ENCODE measurements at places on chromosomes 11 and 22.
A peak's percentile ranks its signal among the peaks of the same experiment; 100 is the strongest.

DNA sequence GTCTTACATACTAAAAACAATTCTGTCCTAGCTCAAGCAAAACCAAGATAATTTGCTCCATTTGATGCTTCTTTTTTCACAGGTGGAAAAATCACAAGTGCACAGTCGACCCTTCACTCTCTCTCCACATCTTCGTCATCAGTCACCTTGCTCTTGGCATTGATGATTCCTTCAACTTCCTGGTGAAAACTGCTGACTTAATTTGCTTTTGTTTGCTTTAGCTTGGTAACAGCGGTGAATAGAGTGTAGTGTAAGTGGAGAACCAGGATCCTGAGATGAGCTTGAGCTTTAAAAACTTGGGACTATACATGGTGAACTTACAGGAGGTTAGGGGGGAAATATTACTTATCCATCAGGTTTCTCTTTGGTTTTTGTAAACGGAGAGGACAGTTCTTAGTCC, 331.1 kb upstream of the ARHGAP42 start:
- no peak for DNase-seq

GRCh38 chr11:3195251-3196160, 23.1 kb downstream of the MRGPRG start:
- no peak for DNase-seq

DNA sequence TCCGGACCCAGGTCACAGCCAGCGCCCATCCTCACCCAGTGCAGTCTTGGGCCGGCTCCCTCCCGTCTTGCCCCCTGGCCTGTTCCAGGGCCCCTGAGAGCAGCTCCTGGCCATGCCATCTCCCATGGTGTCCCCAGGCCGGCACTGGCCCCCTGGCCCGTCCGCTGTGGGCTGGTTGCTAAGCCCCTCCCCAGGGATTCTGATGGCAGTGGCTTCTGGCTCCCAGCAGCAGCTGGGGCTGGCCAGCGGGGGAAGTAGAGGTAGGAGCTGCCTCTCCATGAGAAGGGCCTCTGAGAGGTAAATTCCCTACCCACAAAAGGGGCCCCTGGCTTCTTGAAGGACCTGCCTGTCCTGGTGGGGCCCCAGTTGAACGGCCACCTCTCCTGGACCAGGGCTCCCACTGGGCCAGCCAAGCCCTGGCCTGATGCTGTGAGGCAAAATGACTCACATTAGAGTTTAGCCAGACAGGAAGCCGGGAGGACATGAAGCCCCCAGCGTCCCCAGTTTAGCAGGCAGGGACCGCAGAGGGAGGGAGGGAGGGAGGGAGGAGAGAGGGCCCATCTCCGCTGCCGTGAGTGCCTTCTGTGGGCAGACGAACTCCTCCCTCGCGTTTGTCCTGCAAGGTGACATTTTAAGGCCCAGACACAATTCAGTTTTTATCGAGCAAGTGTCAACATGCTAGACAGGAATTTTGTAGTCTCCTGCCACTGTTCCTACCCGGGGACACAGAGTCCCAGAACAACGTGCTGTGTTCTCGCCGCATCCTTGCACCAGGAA, 32.9 kb upstream of the GAL start:
- DNase-seq = no peak

DNA sequence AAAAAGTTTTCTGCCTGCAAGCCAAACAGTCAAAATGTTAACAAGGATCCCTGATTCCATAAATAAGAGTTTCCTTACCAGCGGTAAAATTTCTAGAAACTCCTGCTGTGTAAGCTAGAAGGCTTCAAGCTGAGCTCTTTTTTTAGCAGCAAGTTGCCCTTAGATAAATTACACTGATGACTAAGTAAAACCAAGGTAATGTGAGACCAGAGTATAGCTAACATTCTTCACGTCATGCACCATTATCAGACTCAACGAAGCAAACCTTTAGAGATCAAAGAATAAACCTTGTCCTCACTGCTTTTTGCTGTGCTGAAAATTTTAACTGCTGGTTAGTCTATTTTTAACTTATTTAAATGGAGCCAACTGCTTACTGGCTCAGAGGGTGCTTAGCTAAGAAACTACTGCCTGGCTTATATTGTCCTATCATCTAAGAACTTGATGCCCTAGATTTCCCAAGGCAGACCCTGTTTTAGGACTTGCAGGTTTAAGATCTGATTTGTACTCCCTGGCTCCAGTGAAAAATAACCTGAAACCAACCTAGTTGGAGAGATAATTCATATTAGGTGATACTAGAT, 900.7 kb downstream of the JRKL start:
- DNase-seq = no peak

GRCh38 chr11:96388891-96389719, 607 bp downstream of the CCDC82 start:
- DNase-seq = no peak

- DNase-seq = no peak
Observed at GRCh38 chr22:34841331-34841771, 224.6 kb upstream of the ISX start.

DNA sequence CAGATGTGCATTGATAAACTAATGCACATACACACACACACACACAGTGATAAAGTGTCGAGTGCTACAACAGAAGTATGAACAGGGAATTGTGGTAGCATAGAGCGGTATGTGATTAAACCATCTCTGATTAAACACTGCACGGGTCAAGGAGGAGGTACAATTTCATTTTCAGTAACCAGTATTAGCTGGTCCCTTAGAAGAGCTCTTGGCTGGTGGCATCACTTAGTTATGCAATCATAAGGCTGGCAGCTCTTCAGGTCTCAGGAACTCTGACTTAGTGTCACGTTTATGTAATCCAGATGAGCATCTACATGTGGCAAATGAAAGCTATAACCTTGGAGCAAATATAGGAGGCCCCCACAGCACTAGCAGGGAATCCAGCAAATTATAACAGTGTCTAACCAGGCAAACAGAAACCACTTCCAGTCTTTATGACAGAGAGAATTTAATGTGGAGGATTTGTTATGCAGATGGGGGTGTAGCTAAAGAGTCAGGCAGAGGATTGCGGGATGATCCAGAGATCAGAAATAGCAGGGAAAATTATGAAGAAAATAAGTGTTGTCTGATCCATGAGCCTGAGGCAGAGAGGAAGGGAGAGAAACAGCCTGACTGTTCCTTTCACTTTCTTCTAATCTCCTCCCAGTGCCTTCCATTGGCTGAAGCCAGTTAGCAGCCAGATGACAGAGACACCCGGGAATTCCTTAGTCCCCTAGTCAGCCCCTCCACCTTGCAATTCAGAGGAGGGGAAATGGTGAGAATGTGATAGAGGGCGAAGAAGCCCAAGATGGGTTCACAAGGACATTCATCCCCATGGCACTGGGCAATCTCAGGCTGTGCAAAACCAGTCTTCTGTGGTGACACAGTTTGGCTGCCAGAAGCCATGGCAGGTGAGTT, 533.1 kb upstream of the TENM4 start:
- no peak for DNase-seq

GRCh38 chr11:134665188-134665535, 253.1 kb upstream of the B3GAT1 start:
- DNase-seq = no peak

DNA sequence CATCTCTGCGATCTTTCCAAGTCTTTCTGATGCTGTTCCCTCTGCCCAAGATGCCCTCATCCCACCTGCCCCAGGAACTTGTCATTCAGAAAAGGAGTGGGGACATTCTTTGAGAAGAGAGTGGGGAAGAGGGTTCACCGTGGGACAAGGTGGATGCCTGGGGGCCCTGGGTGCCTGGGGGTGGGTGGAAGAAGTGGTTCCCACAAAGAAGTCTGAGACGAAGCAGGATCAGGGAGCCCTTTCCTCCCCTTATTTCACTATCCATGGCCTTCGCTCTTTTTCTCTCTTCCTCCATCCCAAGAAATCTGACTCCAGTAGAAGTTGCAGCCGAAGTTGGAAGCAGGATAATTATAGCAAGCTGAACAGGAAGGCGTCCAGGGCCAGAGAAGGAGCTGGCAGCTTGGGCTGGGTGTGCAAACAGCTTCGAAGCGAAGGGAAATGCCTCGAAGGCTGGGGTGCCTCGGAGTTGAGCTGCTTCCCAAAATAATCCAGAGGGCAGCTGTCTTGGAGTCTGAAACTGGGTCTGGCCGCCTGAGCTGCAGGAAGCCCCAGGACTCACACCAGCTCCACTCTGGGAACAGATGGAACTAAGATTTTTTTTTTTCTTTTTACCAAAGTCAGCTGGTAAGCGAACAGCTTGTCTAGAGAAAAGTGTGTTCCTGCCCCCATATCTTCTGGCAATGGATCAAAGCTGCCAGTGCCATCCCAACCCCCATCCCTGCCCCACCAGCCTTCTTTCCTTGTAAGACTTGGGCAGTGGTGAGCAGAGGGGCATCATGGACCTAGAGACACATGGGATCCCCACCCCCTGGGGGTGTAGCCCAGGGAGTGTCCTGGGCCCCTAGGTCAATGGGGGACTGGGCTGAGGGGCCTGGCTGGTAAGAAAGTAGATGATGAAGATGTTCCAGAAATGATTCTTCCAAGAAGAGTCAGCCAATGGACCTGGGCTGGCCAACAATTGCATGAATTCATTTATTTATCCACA, 31.5 kb downstream of the PARVG start:
- no peak for DNase-seq

DNA sequence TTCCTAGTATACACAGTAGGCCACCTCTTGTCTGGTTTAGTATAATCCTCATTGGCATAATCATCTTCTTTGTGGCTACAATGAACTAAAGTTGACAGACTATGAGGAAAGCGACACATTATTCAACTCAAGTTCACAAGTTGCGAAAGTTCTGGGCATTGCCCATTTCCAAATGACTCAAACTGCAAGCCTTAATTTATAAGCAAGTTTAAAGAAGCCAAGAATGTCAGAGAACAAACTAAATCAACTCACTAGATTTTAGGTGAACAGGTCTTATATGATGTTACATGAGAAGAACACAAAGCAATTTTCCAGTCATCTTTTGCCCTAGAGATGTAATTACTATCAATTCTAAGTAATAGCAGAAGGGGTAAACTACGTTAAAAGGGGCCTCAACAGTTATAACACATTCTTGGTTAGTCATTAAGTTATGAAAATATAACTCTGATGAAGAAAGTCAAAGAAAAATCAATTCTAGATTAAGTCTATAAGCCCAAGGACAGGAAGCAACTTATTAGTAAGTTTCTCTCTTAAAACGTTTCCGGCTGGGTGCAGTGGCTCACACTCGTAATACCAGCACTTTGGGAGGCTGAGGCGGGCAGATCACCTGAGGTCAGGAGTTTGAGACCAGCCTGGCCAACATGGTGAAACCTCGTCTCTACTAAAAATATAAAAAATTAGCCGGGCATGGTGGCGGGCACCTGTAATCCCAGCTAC, 21.5 kb downstream of the PICALM start:
- no peak for DNase-seq

- DNase-seq = no peak
Observed at GRCh38 chr11:131597890-131598289, 227.5 kb downstream of the NTM start.

GRCh38 chr11:112734207-112734606, 227.0 kb upstream of the NCAM1 start:
- DNase-seq = peak; percentile 14

DNA sequence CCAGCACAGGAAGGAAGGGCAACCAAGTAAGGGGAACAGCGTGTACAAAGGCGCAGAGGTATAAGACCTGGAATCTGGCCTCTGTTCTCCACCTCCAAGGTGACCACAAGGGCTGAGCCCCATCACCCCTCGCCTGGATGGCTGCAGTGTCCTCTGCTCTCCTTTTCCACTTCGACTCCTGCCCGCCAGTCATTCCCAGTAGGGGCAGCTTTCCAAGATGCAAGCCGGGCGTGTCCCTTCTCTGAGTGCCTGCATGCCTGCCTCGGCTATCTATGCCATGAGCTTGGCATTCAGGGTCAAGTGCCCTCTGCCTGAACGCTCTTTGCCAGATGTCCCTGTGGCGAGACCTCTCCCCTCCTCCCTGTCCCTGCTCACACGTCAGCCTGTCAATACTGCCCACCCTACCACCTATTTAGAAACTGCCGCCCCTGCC, 17.0 kb downstream of the FADS3 start:
- no peak for DNase-seq

DNA sequence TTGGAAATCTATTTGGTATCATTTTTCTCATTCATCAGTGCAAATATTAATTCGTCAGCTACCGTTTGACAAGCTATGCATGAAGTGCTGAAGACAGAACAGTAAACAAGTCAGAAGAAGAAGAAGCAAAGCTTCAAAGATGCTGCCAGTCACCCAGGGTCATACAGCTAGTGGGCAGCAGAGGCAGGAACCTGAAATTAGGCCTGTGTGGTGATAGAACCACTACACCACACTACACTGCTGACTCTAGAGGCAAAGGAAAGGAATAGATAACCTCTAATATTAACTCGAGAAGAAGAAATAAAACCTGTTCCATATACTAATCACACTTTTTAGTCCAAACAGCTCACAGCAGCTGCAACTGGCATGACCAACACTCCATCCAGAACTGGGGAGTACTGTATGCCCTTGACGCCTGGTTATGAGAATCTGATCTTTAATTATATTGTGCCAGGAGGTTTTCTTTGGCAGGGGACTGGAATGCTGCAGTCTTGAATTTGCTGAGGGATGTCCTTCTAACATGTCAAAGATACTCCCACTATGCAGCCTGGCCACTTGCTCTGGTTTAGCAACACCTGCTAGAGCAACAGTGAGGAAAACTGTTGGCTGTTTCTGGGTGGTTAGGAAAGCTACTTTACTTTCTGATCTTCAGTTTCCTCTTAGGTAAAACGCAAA, 73.0 kb downstream of the PAK1 start:
- no peak for DNase-seq

DNA sequence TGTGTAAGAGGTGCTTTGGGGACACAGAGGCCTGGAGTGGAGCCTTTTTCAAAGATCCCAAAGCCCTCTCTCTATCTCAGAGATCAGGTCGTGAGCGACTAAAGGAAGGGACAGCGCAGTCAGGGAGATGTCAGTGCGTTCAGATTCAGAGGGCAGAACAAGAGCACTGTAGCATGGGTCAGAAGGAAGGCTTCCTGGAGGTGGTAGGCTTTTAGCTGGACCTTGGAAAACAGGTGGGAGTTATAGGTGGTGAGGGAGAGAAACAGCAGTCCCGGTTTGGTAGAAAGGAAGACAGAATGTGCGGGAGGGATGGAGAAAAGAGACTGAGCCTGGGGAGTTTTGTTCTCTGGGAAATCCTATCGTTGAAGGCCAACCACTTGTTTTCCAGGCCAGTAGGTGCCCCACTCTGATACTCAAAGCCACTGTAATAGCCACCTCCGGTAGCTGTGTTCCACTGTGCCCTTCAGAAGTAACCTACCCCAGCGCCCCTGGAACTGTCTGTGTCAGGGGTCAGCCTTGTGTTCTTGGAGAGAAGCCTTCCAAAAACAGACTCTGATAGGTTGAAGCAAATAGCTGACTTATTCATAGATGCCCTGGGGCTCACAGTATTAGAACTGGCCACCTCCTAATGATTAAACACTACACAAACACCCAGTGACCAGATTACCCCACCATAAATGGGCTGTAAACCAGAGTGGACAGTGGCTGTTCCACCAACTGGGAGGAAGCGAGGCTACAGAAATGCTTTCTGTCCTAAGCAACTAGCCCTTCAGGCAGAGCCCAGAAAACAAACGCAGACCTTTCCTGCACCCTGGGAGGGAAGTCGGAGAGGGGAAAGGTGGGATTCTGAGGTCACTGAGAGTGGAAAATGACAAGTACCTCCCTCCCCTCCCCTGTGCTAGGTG, 157.7 kb downstream of the DBX1 start:
- no peak for DNase-seq
